ENCODE measurements at places on chromosomes 12 and 14. TPM values are rescaled to one million over a fixed set of nuclear protein-coding genes. Genes with fewer than 3 reads are reported as not detected.

DNA sequence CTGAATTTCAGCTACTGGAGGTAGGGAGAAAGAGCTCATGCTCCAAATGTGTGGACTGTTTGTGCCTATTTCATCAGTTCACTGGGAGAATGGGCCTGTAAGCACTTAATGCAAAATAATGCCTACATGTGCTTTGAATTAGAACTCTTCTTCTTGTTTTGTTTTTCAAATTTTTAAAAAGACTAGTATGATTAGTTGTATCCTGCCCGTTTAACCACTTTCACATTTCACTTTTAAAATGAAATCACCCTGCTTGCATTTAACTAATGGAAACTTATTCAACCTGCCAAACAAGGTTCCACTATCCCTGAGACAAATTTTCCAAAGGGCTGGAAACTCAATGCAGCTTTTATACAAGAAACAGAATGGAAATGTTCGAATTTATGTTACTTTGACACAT, 79.7 kb downstream of the SAMD4A start:
- H3K4me1 ChIP-seq, result peaks cover 7% of the 10 kb centered on the region
- DNase-seq, result no peak
- no peak overlapping the region for H3K4me3 ChIP-seq
- peaks cover 31% of the 10 kb centered on the region for H3K27me3 ChIP-seq
- H3K36me3 ChIP-seq, result no peaks in the 10 kb centered on the region

- no peaks in the 10 kb centered on the region for H3K4me1 ChIP-seq
- no peak for DNase-seq
- no peaks in the 10 kb centered on the region for H3K36me3 ChIP-seq
- no peak overlapping the region for H3K27ac ChIP-seq
- no peaks in the 10 kb centered on the region for H3K27me3 ChIP-seq
- no peak overlapping the region for H3K4me3 ChIP-seq
These were observed 13.1 kb upstream of the RASSF9 start for GRCh38 chr12:85849344-85849743.

DNA sequence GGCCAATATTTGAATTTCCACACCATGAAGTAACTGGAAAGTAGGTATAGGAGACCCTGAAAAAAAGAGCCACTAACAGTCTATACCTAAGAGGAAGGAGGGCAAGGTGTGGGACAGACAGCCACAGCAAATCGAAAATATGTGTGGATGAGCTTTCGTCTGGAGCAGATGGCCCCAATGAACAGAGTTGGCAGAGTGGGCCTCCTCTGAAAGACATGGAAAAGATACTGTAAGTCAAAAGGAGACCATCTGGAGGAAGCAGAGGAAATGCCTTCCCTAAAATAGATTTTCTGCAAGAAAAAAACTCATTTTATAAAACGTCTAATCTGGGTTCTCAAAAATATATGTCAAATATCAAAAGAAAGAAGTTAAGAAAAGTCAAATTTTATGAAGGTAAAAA, 157.2 kb upstream of the PRKD1 start:
- H3K27ac ChIP-seq, result no peak overlapping the region
- no peak for DNase-seq
- no peaks in the 10 kb centered on the region for H3K36me3 ChIP-seq
- H3K4me3 ChIP-seq, result no peak overlapping the region

- H3K4me3 ChIP-seq, result no peak overlapping the region
- no peaks in the 10 kb centered on the region for H3K4me1 ChIP-seq
- no peak for DNase-seq
- no peaks in the 10 kb centered on the region for H3K36me3 ChIP-seq
- H3K27ac ChIP-seq, result no peak overlapping the region
These were observed 775.7 kb downstream of the TMTC2 start for GRCh38 chr12:83462419-83462818.

DNA sequence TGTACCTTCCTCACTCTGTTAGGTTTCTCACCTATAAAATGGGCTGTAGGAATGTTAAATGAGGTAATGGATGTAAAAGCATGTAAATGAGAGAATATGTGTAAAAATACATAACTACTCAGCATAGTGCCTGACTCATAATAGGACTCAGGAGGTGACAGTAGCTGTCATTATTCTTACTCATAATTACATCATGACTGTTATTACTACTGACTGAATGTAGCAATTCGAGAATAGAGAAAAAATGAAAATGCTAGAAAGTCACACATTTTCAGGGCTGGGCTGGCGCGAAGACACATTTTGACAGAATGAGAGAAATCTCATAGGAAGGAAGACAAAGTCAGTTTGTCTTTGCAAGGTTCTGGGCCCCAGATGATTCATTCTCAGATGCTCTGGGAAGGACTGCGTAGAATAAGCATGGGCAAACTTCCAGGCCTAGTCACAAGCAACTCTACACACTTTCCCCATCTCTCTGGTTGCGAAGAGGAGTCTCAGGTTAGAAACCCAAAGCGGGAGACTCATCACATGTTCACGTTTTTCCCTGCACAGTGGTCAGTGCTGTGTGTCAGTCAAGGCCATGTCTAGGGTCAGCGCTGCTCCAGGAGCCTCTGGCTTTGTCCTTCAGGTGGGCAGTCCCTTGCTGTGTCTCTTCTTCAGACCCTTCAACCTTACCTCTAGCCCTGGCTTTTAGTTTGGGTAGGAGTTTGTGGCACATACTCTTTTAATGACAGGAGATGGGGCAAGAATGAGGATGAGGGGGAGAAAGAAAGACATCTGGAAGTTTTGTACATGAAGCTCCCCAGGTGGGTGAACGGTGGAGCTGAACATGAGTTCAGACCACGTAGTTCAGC, 8.4 kb downstream of the GPRC5A start:
- H3K36me3 ChIP-seq, result no peaks in the 10 kb centered on the region
- H3K27ac ChIP-seq, result no peak overlapping the region
- H3K27me3 ChIP-seq, result peaks cover 37% of the 10 kb centered on the region
- H3K4me1 ChIP-seq, result peaks cover 18% of the 10 kb centered on the region
- DNase-seq, result peak; percentile 67

DNA sequence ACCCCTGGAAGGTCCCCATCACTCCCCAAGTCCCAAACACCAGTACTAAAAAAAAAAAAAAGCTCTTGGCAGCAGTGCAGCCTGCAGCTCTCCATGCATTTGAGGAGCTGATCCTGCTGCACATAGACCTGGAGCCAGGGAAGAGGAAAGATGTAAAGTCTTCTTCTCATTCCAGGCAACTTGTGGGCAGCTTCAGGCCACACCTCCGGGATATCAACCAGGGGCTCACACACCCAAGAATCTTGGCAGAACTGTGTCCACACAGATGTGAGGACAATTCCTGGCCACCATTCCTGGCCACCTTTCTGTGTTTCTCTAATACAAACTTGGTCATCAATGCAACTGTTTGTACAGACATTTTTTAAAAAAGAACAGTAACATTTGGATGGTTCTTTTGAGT, 72.7 kb downstream of the TMEM132C start:
- no peak for DNase-seq
- H3K27ac ChIP-seq, result no peak overlapping the region
- no peaks in the 10 kb centered on the region for H3K4me1 ChIP-seq
- no peaks in the 10 kb centered on the region for H3K27me3 ChIP-seq
- no peak overlapping the region for H3K4me3 ChIP-seq

GRCh38 chr12:122499991-122500684, 594 bp downstream of the ZCCHC8 start:
- peak; percentile 78 for DNase-seq
- peak overlapping the region; percentile 99 for H3K27ac ChIP-seq
- peak overlapping the region; percentile 97 for H3K4me3 ChIP-seq
- peaks cover 36% of the 10 kb centered on the region for H3K36me3 ChIP-seq
- H3K4me1 ChIP-seq, result peaks cover 41% of the 10 kb centered on the region
- H3K27me3 ChIP-seq, result no peaks in the 10 kb centered on the region

- no peak for DNase-seq
- peaks cover 51% of the 10 kb centered on the region for H3K36me3 ChIP-seq
- peak overlapping the region; percentile 70 for H3K27ac ChIP-seq
- H3K4me1 ChIP-seq, result peaks cover 87% of the 10 kb centered on the region
These were observed 39.0 kb downstream of the CHST11 start for GRCh38 chr12:104495786-104496185.

GRCh38 chr14:89276424-89276975, 140.5 kb downstream of the FOXN3 start:
- peak; percentile 91 for DNase-seq
- H3K4me3 ChIP-seq, result peak overlapping the region; percentile 31
- no peaks in the 10 kb centered on the region for H3K27me3 ChIP-seq
- peaks cover 63% of the 10 kb centered on the region for H3K36me3 ChIP-seq
- peak overlapping the region; percentile 86 for H3K27ac ChIP-seq
- peaks cover 63% of the 10 kb centered on the region for H3K4me1 ChIP-seq

- no peak for DNase-seq
- no peak overlapping the region for H3K27ac ChIP-seq
- no peaks in the 10 kb centered on the region for H3K36me3 ChIP-seq
- no peak overlapping the region for H3K4me3 ChIP-seq
- no peaks in the 10 kb centered on the region for H3K27me3 ChIP-seq
These were observed 47.0 kb upstream of the LGR5 start for GRCh38 chr12:71392521-71393145.

DNA sequence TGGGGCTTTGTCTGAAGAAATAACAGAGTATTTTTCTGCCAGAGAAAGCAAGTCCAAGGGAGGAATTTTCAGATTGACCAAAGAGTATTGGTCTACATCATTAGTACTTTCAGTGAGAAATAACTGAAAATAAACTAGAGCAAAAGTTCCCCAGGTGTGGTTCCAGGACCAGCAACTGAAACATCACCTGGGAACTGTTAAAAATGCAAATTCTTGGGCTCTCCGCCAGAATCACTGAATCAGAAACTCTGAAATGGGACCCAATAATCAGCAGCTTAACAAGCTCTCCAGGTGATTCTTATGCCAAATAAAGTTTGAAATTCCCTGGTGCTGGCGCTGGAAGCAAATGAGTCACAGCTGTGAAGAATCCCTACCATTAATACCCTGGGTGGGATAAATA, 52.1 kb downstream of the EIF2S3B start:
- peak overlapping the region; percentile 92 for H3K27ac ChIP-seq
- H3K4me3 ChIP-seq, result peak overlapping the region; percentile 82
- H3K27me3 ChIP-seq, result no peaks in the 10 kb centered on the region
- DNase-seq, result no peak
- H3K36me3 ChIP-seq, result peaks cover 67% of the 10 kb centered on the region
- peaks cover 56% of the 10 kb centered on the region for H3K4me1 ChIP-seq

- peak overlapping the region; percentile 87 for H3K27ac ChIP-seq
- peaks cover 34% of the 10 kb centered on the region for H3K36me3 ChIP-seq
- DNase-seq, result no peak
- H3K4me1 ChIP-seq, result peaks cover 32% of the 10 kb centered on the region
These were observed 172.3 kb downstream of the DUSP6 start for GRCh38 chr12:89179983-89180382.

DNA sequence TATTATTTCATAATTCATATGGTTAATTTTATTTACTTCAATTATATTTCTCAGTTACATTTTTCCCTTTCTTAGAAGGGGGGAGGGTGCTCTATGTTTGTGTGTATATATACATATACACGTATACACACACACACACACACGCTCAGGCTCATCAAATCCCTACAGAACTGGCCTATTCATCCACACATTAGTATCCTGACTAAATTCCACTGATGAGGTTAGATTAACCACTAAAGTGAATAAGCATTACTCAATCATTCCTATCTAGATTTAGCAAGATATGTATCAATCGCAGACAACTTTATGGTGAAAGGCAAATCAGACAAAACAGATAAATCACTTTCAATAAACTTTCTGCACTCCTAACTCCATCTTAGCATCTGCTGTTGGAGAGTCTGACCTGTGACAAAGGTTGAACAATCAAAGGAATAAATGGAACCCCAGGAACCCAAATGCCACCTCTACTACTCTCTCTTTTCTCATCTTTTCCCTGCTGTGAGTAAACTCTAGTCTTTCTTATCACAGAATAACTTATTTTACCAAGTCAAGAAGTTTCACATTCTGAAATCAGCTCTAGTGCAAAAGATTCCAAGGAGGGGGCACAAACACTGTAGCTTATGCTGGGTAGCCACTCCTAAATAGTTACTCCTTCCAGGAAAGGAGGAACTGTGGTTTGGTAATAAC, 67.6 kb downstream of the RALGAPA1 start:
- H3K4me1 ChIP-seq, result peaks cover 16% of the 10 kb centered on the region
- peaks cover 18% of the 10 kb centered on the region for H3K36me3 ChIP-seq
- H3K27ac ChIP-seq, result peak overlapping the region; percentile 53
- no peak overlapping the region for H3K4me3 ChIP-seq

- peaks cover 5% of the 10 kb centered on the region for H3K36me3 ChIP-seq
- H3K27me3 ChIP-seq, result peaks cover 3% of the 10 kb centered on the region
- DNase-seq, result no peak
These were observed 69.4 kb upstream of the ACTN1 start for GRCh38 chr14:69048456-69048855.

- no peaks in the 10 kb centered on the region for H3K36me3 ChIP-seq
- peaks cover 3% of the 10 kb centered on the region for H3K4me1 ChIP-seq
- peaks cover 30% of the 10 kb centered on the region for H3K27me3 ChIP-seq
These were observed 14.6 kb downstream of the CLMN start for GRCh38 chr14:95305145-95305544.

GRCh38 chr14:49865431-49865859, 12.9 kb upstream of the NEMF start:
- no peaks in the 10 kb centered on the region for H3K27me3 ChIP-seq
- H3K4me3 ChIP-seq, result no peak overlapping the region
- H3K4me1 ChIP-seq, result peaks cover 32% of the 10 kb centered on the region
- DNase-seq, result peak; percentile 88
- peaks cover 2% of the 10 kb centered on the region for H3K36me3 ChIP-seq

GRCh38 chr14:39488600-39488999, 56.4 kb upstream of the FBXO33 start:
- no peaks in the 10 kb centered on the region for H3K27me3 ChIP-seq
- H3K27ac ChIP-seq, result no peak overlapping the region
- no peaks in the 10 kb centered on the region for H3K4me1 ChIP-seq
- no peak for DNase-seq
- H3K4me3 ChIP-seq, result no peak overlapping the region

- DNase-seq, result no peak
- peaks cover 2% of the 10 kb centered on the region for H3K36me3 ChIP-seq
- H3K27ac ChIP-seq, result no peak overlapping the region
- H3K4me1 ChIP-seq, result no peaks in the 10 kb centered on the region
These were observed 77.7 kb downstream of the MAP3K9 start for GRCh38 chr14:70731447-70732239.

DNA sequence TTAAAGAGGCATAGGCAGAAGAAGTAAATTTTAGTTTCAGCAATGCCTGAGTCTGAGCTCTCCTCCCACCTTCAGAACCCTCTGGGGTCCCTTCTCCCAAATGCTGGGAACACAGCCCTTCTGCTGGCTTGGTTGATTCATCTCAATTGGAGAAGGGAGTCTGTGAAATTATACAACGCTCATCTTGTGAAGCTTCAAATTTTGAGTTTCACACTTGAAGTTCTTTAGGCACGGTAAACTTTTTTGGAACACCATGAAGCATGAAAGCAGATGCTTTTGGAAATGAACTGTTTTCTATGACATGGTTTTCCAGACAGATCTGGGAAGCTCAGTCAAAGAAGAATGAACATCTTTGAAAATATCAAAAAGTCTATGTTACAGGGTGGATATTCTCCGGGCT, 69.9 kb downstream of the TBK1 start:
- peaks cover 2% of the 10 kb centered on the region for H3K36me3 ChIP-seq
- no peak for DNase-seq
- H3K27ac ChIP-seq, result no peak overlapping the region

- H3K27ac ChIP-seq, result no peak overlapping the region
- no peak overlapping the region for H3K4me3 ChIP-seq
- H3K36me3 ChIP-seq, result no peaks in the 10 kb centered on the region
- no peaks in the 10 kb centered on the region for H3K4me1 ChIP-seq
These were observed 19.9 kb upstream of the CEP170B start for GRCh38 chr14:104845033-104845666.

PIK3C2G gene
- not detected for total RNA-seq

SUOX gene
- total RNA-seq, result 14.6 TPM

PEX5 gene
- total RNA-seq, result 16.2 TPM

ACADS gene
- 17.6 TPM for total RNA-seq

VRK1 gene
- total RNA-seq, result 100 TPM

PRKD1 gene
- total RNA-seq, result not detected

WASHC3 gene
- total RNA-seq, result 32.4 TPM

C12orf50 gene
- 0.18 TPM for total RNA-seq

SPX gene
- total RNA-seq, result 0.64 TPM

PDE3A gene
- total RNA-seq, result not detected

KRT73 gene
- total RNA-seq, result not detected

LIN7A gene
- not detected for total RNA-seq
